ENCODE measurements at places on chromosomes 6 and 20.
A peak's percentile ranks its signal among the peaks of the same experiment; 100 is the strongest.

GRCh38 chr6:31907158-31907813, 5.4 kb upstream of the ZBTB12 start:
- DNase-seq = peak; percentile 71

- no peak for DNase-seq
These were observed 545.4 kb downstream of the EYS start for GRCh38 chr6:65161661-65162060.

DNA sequence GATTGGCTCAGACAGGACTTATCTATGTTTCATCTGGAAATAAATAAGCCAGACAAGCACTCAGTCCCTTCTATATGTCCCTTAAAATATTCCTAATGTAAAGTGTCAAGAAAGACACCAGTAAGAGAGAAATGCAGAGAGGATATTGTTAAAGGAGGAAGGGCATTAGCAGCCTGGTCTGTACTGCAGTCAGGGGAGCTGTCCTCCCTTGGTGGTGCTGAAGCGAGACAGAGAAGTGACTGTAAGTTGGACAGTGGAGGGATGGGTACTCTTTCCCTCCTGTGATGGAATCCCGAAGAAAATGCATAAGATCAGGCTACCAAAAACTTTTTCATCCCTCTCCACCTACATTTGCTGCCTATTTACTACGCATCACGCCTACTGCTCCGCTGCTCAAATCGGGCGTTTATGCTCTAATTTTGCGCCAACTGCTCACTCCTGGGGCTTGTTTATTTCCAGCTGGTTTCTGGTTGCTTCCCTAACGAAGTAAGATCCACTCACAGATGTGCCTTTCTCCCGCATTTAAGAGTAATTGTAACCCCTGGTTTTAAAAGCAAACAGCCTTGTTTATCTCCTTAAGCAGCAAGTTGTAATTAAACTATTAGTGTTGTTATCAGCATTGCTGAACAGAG, 35.2 kb downstream of the PHACTR1 start:
- DNase-seq = peak; percentile 18

DNA sequence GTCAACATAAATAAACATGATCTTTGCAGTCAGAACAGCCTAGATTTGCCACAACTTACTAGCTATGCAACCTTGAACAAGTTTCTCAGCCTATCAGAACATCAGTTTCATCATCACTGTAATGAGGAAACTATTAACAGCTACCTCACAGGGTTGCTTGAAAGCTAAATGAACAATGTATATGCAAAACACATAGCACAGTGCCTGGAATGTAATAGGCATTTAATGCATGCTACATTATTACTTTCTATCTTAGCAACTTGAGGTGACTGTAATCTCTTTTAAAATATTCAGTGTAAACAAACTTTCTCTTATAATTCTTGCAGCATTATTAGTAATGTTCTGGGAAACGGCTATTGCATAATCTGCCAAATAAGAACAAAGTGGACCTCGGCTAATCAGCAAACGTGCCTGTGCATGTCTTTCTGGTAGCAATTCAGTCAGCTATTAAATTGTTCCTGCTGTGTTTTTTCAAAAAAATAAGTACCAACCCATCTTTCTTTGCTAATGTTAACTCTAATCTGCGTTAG, 61.5 kb downstream of the SYNE1 start:
- DNase-seq = peak; percentile 17

DNA sequence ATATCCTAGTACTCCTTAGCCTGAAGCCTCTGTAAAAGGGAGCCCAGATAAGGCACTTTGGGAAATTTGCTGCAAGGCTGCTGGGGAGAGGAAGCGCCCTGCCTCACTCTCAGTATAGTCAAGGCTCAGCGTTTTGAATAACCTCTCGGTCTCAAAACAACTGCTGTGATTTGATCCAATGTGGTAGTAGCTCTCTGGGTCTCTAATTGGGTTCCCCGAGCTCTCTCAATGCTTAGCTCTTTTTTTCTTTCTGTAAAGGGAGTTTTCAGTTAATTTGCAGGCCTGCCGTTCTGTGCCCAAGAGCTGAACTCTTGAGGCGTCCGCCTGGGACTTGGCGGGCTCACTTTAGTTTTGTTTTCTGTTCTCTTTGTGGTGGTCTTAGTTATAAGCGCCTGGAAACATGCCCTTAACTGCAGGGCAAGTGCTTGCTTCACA, 41.2 kb downstream of the ZHX3 start:
- DNase-seq = no peak

GRCh38 chr6:63731930-63732329, 96.3 kb downstream of the PHF3 start:
- no peak for DNase-seq

GRCh38 chr6:70286905-70287304, 16.0 kb downstream of the COL9A1 start:
- DNase-seq = no peak
